NCI-H2107 (cell line): ENCODE measurements at places on chromosomes 12 and 14.

GRCh38 chr14:98112194-98112780 lies 1159.7 kb downstream of the BCL11B start:
- no peak for DNase-seq

DNA sequence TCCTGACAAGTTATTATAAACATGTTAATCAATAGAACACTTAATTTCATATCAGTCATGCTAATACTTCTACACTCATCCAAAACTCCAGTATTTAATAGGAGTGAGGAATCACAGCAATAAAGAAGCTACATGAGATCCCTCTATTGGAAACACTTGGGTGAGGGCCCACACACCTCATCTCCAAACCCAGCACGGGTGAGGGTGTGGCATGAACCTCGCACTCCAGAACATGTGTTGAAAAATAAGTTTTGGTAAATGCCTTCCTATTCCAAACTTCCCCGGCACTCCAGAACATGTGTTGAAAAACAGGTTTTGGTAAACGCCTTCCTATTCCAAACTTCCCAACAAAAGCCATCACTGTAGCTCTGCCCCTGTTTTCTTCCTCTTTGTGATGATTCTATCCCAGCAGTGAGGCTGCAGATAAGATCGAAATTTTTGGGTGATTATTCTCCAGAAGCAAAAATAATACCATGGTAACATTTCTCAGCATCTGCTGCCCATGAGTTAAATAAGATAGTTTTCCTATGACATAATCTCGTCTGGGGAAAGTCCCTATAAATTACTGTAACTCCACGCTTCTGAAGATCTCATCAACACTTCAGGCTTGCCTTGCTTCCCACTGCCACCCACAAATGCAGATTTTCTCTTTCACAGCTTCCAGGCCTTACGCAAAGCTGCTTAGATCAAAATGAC lies 24.4 kb upstream of the PTPRB start:
- DNase-seq, result no peak

GRCh38 chr14:100296106-100296651 lies 10.1 kb downstream of the SLC25A29 start:
- DNase-seq, result no peak

GRCh38 chr14:53355581-53356112 lies 202.5 kb upstream of the DDHD1 start:
- peak; percentile 36 for DNase-seq

DNA sequence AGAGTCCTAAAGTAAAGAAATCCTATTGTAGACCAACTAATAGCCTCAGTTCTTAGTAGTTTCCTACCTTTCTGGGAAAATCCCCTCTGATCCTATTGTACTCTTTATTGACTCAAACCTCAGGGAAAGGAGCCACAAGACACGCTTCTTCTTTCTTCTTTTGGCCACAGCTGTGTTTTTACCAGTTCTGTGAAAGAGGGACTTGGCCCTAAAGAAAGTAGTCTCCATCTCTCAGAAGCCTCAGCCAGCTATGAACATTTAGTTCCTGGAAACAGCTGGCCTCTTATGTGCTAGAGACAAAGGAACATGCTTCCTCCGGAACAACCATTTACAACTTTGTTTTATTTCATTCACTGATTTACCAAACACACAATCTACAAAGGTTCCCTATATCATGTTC lies 66.1 kb upstream of the ARID2 start:
- DNase-seq, result no peak

DNA sequence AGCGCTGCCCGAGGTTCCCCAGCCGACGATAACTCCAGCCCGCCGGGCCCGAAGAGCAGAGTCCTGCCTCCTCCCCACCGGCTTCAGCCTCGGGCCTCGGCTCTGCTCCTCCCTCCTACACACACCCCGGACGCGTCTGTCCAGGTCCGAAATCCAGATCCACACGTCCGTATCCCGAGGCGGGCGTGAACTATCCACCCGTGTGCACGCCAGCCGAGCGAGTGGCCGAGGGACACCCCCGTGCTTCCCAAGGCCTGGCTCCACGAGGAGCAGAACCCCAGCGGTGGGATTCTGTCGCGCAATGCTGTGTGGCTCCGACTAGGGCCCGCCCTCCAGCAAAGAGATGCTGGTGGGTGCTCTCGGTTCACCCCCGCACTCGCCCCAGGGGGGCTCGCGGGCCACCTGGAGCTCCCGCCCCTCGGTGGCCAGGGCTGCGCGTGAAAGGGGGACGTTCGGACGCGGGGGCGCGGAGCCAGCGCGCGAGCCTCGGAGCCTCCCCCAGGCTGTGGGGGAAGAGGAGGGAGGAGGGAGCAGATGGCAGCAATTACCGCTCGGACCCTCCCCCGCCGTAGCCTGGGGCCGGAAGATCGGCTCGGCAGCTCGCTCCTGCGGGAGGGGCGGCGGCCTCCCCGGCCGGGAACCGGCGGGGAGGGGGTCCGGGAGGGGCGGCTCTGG lies 18.9 kb upstream of the ANKRD33 start:
- no peak for DNase-seq

GRCh38 chr12:15045451-15045850 lies 72.6 kb downstream of the PDE6H start:
- DNase-seq, result no peak

GRCh38 chr12:6626654-6627283 lies 9.0 kb downstream of the LPAR5 start:
- DNase-seq, result no peak

GRCh38 chr12:6936636-6937480 lies 6.8 kb upstream of the RNU7-1 start:
- no peak for DNase-seq

- no peak for DNase-seq
Observed at GRCh38 chr12:124222368-124223245, 72.3 kb upstream of the RFLNA start.

DNA sequence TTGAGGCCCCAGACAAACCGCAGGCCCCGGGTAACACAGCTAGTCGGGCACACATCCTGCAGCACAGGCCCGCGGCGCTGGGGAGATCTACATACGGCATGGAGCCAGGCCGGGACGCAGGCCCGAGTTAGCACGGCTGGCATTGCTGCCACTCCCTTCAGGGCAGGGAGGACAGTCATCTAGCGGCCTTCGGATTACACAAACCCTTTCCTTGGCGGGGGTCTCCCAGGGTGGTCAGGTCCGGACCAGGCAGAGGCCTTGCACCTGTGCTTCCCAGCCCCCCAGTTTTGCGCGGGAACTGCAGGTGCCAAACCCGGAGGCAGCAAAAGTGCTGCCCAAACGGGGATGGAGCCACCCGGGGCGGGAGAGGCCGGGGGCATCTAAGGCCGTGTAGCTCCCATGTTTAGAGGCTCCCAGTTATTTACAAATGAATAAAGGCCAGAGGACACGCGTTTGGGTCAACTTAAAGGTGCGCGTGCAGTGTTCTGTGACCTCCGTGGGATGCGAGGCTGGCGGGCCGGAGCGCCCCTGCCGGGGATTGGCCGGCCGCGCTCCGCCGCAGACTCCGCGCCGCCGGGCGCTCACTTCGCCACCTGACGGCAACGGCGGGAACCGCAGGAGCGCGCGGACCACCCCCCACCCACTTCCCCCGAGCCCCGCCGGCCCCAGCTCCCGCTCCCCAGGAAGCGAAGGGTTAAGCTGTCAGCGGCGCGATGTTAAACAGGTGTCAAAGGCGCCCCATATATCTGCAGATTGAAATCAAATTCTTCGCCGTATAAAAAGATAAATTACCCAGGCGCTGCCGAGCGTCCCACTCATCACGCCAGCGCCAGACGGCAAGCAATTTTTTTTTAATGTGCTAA lies 18.1 kb downstream of the VSX2 start:
- DNase-seq, result peak; percentile 40

GRCh38 chr14:67574156-67574555 lies 25.9 kb downstream of the PIGH start:
- DNase-seq, result no peak

GRCh38 chr14:20587489-20588154 lies at the start of gene RNASE11:
Gene RNASE11, minus strand, starts transcription at chr14:20588001.
- no peak for DNase-seq

DNA sequence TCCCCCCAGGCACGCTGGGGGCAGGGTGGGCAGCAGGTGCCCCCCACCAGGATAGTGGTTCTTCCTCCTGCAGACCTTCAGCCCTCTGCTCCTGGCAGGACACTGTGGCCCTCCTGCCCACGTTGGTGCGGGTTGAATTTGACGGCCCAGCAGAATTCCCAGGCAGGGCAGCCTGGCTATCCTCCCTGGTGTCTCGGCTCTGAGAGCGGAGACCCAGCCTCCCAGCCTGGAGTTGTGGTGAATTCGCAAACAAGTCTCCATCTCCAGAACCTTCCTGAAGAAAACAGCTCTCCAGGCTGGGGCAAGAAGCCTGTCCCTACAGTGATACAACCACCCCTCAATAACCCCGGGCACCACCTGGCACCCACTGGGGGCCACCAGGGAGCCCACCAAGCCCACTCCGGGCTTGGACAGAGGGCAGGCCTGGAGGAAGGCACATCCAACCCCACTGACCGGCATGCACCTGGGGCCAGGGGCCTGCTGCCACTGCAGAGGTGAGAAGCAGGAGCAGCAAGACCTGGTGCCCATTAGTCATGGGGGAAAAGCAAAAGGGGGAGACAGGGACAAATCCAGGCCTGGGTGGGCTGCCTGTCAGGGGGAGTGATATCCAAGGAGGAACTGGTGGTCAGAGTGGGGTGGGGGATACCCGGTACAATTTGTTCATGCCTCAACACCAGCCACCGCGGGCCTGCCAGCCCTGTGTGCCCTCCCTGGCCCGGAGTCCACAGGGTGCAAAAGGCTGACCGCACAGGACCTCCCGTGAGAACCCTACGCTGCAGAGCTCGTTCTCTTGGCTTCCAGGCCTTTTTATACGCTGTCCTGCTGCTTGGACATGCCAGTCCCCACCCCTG lies 3.6 kb downstream of the ANKRD9 start:
- DNase-seq, result no peak

DNA sequence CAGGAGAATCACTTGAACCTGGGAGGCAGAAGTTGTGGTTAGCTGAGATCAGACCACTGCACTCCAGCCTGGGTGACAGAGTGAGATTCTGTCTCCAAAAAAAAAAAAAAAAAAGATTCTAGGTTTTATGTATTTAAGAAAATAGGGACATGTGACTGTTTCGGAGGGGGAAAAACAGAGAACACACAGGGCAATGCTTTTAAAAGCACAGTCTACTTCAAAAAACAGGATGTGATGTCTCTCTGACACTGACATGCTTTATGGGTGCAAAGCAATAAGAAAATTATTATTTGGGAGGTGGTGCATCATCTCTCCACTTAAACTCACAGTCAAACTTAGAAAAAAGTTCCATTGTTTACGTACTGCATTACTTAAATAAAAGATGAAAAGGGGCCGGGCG lies 28.7 kb downstream of the CLIP1 start:
- no peak for DNase-seq

DNA sequence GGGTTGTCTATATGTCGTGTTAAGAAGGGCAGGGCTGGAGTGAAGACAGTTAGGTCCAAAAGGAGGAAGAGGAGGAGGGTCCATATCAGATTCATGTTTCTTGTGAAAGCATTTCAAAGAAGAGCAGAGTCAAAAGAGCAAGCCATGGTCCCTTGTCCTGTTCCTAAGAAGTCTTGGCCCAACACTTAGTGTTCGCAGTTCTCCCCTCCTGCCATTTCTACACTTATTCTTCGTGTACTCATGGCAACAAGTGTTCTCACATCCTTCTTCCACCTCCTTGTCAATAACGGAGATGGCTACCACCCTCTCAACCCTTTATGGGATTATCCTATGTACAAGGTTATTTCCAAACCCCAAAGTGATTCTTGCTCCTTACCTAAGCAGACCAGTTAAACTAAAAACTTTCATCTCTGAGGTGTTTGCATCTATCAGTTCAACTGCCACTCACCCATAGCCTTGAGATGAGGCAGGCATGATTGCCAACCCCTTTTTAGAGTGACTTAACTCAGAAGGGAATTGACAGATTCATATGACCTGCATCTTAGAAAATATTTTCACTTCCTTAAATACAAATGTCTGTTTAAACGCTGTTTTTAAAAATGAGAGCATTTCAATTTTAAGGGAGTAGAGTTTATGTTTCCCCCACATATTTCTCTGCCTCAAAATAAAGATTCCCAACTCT lies 19.8 kb upstream of the RNASE2 start:
- DNase-seq, result no peak

DNA sequence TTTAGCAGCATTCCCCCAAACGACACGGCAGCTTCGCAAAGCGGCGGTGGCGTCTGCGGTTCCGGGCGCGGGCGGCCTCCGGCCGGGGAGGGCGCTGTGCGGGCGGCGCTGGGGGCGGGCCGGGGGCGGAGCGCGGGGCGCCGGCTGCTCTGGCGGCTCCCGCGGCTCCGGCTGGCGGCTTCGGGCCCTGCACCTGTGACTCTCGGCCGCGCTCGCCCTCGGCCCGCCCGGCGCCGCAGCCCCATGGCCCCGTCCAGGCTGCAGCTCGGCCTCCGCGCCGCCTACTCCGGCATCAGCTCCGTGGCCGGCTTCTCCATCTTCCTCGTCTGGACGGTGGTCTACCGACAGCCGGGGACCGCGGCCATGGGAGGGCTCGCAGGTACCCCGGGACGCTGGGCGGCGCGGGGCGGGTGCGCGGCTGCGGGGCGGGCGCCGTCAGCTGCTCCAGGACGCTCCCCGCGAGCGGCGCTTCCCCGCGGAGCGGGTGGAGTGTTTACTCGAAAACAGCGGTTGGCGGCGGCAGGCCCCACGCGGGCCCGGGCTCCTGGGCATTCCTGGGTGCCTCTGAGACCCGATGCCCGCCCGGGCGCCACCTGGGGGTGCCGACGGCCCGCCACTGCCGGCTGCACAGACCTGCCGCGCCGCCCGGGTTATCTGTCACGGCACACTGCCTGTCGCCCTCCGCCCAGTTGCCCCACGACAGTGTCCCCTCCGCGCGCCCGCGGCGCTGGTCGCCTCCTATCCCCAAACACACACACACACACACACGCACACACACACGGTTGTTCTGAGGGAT lies at the start of gene SLC48A1:
Gene SLC48A1, plus strand, starts transcription at position 177 of the 796 bp plus-strand sequence. Its CDS starts 67 bp downstream, at position 244.
- DNase-seq, result peak; percentile 42

DNA sequence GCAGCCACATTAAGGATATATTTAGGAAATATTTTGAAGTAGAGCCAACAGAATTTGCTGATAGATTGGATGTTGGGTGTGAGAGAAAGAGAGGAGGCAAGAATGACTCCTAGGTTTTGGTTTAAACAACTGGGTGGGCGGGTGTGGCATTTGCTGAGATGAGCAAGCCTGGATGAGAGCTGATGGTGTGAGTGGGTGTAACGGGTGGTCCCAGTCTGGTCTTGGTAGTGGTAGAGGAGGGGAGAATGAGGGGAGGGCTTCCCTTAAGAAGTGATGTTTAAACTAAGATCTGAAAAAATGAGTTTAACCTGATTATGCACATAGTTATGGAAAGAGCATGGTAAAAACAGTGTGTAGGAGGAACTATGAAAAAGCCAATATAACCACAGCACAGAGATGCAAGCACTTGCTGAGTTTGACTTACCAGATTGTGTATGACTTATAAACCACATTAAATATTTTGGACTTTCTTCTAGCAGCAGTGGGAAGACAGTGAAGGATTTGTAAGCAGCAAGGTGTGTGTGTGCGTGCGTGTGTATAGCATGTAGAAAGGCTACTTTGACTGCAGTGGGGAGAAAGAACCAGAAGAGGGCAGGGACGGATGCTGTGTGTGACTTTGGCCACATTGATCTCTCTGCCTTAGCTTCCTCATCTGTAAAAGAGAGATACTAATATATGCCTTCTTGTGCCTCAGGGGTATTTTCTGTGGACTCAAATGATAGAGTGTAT lies 139.7 kb downstream of the PRIMA1 start:
- DNase-seq, result no peak

GRCh38 chr12:118107011-118107410 lies 3.2 kb upstream of the VSIG10 start:
- no peak for DNase-seq
